ENCODE measurements at places on chromosomes 16 and 17.
A peak's percentile ranks its signal among the peaks of the same experiment; 100 is the strongest.

- no peak for DNase-seq
These were observed 234.2 kb downstream of the TOX3 start for GRCh38 chr16:52312716-52313115.

- DNase-seq, result no peak
These were observed 85.1 kb upstream of the TBX2 start for GRCh38 chr17:61314368-61315078.

- no peak for DNase-seq
These were observed 10.6 kb downstream of the NAA60 start for GRCh38 chr16:3454093-3454492.

DNA sequence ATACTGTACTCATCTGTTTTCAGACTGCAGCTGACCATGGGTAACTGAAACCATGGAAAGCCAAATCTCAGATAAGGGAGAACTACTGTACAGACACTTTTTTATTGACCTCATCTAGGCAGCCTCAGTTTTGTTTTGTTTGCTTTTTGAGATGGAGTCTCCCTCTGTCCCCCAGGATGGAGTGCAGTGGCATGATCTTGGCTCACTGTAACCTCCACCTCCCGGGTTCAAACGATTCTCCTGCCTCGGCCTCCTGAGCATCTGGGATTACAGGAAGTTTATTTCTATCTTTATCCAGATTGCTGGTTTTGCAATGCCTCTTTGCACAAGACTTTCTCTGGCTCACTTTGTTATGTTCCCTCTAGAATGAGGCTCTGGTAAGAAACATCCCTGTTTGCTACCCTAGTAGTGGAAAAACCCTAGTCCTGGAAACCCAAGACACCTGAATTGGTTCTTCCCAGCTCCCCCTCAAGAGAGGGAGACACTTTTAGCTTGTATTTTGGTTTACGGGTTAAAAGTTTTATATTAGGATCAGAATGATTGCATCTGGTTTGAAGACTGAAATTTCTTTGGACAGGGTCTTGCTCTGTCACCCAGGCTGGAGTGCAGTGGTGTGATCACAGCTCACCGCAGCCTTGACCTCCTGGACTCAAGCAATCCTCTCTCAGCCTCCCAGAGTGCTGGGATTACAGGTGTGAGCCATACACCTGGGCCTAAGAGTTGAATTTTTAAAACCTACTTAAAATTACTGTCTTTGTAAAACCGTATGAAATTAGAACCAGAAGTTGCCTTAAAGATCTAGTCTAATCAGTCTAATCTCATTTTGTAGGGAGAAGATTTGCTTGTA is 38.9 kb downstream of the ZNF207 start:
- DNase-seq, result no peak

DNA sequence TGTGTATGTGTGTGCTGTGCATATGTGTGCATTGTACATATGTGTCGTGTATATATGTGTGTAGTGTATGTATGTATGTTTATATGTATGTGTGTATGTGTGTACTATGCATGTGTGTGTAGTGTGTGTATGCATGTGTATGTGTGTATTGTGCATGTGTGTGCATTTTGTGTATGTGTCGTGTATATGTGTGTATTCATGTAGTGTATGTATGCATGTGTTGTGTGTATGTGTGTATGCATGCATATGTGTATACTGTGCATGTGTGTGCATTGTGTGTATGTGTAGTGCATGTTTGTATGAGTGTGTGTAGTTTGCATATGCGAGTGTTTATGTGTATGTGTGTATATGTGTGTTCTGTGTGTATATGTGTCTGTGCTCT is 15.5 kb upstream of the CCL17 start:
- DNase-seq, result no peak

- no peak for DNase-seq
These were observed 129.4 kb upstream of the PLCG2 start for GRCh38 chr16:81649561-81650184.

DNA sequence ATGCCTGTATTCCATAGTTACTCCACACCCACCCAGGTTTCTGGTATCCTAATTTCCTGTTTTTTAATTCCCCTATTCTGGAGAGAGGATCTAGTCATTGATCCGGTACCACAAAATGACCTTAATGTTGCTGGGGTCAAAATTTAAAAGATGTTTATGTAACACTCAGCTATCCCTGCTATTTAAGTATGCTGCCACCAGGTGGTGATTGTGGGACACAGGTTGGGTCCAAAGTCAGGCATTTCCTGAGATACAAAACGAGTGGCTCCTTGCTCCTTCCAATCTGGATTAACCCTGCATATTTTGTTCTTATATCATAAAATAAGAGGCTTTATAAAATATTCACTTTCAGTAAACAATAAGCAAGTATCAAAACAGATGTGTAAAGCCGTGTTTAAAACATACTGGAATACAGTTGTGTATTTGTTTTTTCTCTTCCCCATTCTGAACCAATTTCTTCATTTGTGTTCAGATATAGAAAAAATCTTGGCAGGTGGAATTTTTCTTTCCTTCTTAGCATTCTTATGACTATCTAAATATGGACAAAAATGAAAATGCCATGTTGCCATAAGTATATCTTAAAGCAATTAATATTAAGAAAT is 16.3 kb downstream of the HS3ST4 start:
- peak; percentile 41 for DNase-seq

DNA sequence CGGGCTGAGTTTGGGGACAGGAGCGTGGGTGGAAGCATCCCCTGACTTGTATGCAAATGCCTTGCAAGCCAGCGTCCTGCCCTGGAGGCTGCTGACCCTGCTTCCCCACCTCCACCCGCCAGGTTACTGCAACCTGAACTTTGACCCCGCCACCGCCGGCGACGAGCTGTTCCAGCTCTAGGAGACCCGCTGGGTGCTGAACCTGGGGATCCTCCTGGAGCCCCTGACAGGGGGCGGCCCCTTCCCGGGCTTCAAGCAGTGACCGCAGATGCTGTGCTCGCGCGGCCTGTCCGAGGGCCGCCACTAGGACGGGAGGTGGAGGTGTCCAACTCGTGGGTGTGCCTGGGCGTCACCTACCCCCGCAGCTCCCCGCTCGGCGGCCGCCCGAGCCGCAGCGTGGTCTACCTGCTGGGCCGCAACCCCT is 10.7 kb upstream of the SLC16A5 start:
- no peak for DNase-seq

DNA sequence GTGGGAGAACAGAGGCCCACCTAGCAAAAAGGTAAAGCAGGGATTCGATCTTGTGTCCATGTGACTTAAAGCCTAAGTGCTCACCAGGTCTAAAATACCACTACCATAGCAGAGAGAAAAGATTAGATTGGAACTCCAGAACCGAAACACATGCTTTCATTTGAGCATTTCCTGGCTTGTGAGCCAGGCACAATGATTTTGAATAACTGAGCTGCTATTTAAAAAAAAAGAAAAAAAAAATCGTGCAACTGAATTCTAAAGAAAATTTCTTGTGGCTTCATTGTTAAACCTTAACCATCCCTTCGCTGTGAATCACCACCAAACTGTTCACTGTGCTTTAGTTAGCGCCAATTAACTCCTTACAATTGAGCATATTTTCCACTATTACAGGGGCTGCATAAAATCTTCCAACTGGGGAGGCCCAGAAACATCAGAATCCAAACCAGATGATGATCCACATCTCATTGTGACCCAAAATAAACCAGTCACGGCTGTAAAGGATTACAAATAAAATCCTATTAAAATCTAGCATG is 366.4 kb upstream of the ERCC4 start:
- no peak for DNase-seq

- no peak for DNase-seq
These were observed 1.0 kb downstream of the KAT8 start for GRCh38 chr16:31118223-31119155.

DNA sequence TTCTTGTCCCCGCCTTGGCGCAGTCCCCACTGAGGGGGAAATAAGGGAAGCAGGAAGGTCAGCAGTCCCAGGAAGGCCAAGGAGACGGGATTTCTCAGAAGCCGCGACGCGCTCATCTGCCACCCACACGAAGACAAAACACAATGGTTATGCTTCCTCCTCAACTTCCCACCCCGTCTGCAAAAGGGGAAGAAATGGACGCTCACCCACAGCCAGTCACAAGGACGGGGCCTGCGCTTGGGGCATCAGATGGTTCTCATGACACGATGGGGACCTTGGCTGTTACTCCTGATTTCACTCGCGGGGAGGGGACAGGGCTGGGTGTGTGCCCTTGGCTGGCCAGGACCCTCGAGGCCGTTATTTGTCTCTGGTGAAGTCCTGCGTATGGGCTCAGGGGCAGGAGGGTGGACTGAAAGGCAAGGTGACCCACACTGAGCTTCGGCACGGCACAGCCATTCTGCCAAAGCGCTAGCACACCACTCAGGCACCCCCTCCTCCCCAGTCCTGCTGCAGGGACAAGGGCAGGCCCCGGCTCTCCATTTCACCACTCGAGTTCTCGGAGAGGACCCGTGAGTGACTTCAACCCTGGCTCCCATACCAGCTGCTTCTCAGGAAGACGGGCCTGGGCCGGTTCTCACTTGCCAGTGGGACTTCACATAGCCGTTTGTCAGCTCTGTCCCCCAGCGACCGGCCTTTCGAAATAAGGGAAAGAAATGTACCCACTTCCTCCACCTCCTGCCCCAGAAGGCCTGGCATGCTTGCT is 84.5 kb downstream of the ABR start:
- no peak for DNase-seq

- peak; percentile 64 for DNase-seq
These were observed at the start of gene HBQ1 for GRCh38 chr16:180101-180675. Gene HBQ1 (plus strand): TSS chr16:180459. CDS start chr16:180487, 28 bp downstream.

DNA sequence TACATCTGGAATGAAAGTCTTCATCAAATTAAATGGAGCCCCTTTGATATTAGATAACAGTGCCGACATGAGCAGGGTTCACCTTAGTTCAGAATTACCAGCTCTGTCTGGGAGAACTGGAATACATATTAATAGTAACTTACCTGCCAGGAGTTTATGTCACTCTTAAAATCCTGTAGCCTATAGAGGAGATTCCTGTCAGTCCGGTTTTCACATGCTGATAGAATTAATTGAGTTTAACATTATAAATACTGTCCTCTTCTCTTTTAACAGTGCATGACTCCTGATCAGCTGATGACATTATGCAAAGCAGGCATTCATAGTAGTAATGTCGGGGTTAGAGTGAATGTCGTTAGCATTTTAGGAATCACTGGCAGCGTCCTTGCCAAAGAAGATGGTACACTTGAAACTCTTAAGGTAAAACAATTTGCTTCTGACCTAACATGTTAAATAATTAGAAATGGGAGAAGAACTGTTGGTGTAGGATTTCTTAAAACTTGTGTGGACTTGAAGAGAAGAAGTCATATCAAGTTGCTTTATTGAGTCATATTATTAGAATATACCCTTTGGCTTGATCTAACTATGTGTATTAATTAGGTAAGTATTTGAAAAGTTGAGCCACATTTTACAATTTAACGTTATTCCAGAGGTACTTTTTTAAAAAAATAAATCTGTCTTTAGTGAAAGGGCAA is 34.3 kb downstream of the HEATR3 start:
- DNase-seq, result no peak

- no peak for DNase-seq
These were observed 485.6 kb upstream of the SOX9 start for GRCh38 chr17:71635187-71635586.

DNA sequence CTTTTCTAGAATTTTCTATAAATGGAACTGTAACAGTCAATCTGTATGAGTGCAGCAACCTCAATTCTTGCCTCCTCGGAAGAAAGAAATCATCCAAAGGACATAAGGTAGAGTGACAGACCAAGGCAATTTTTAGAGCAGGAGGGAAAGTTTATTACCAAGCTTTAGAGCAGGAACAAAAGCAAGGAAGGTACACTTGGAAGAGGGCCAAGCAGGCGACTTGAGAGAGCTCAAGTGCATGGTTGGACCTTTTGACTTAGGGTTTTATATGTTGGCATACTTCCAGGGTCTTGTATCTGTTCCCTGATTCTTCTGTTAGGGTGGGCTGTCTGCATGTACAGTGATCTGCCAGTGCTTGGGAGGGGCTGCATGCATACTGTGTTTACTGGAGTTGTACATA is 50.3 kb downstream of the SCNN1G start:
- DNase-seq, result no peak

DNA sequence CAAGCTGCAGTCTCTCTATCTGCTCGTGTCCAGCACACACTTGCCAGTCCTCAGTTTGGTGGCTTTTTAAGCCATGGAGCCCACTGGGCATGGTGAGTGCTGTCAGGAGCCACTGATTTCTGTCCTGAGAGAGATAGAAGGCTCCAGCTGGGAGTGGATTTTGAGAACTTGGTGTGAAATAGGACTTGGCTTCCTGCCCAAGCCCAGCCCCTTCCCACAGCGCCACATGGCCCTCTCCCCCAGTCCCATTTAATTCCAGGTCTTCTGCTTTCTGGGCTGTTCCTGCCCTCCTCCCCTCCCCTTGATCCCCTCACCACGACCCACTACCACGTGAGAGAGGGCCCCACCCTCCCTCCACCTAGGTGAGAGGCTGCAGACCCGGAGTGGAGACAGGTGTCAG is 14.4 kb upstream of the ABCC3 start:
- no peak for DNase-seq

DNA sequence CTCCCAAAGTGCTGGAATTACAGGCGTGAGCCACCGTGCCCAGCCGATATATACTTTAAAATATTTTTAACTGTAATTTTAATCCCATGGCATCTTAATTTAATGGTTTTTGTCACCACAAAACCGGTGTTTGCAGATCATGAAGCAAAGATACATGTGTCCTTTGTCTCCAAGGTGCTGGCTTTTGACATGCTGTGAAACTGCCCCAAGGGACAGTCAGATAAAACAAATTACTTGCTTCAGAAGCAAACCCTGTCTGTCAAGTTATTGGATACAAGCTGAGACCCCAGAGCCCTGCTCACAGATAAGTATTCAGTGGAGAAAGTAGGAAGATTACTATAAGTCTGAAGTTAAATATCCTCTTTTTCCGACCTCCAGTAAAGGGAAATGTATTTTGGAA is 39.8 kb downstream of the ARL4D start:
- no peak for DNase-seq

- DNase-seq, result no peak
These were observed 3.5 kb downstream of the KRT40 start for GRCh38 chr17:40980596-40980995.

Measured in GM13976 (cell line).